ENCODE measurements at places on chromosomes 2 and 18. TPM values are rescaled to one million over a fixed set of nuclear protein-coding genes. Genes with fewer than 3 reads are reported as not detected.

TUBA3D gene
- not detected for total RNA-seq

PRSS56 gene
- not detected for total RNA-seq

THSD7B gene
- total RNA-seq = 2.0 TPM

POTEC gene
- not detected for total RNA-seq

ANKRD30B gene
- not detected for total RNA-seq

NLRC4 gene
- total RNA-seq = 6.8 TPM

KCNG2 gene
- total RNA-seq = 0.44 TPM

SLC40A1 gene
- total RNA-seq = 61.2 TPM

TSPYL6 gene
- not detected for total RNA-seq

FAM237A gene
- not detected for total RNA-seq

SERPINB3 gene
- not detected for total RNA-seq

TRPM8 gene
- not detected for total RNA-seq

TSHZ1 gene
- total RNA-seq = 10.4 TPM

VRK2 gene
- 42.7 TPM for total RNA-seq

PEX13 gene
- 18.6 TPM for total RNA-seq

AGXT gene
- total RNA-seq = 0.33 TPM

EPHA4 gene
- total RNA-seq = 45.0 TPM

SERPINB4 gene
- not detected for total RNA-seq

TCF7L1 gene
- total RNA-seq = 7.0 TPM

DPYSL5 gene
- not detected for total RNA-seq

FEV gene
- total RNA-seq = not detected

VAPA gene
- 282 TPM for total RNA-seq

CLEC4F gene
- not detected for total RNA-seq

CNGA3 gene
- total RNA-seq = not detected

ALLC gene
- not detected for total RNA-seq

ESCO1 gene
- total RNA-seq = 20.3 TPM

HOXD10 gene
- total RNA-seq = not detected

INSIG2 gene
- total RNA-seq = 8.5 TPM

SLC38A11 gene
- 2.1 TPM for total RNA-seq

IHH gene
- not detected for total RNA-seq

SELENOI gene
- total RNA-seq = 9.4 TPM

CCBE1 gene
- total RNA-seq = 12.4 TPM

SPIRE1 gene
- total RNA-seq = 25.3 TPM

TMEM163 gene
- total RNA-seq = not detected

SERPINB13 gene
- total RNA-seq = not detected

EML4 gene
- total RNA-seq = 38.0 TPM

SPATA3 gene
- not detected for total RNA-seq

SIX2 gene
- 3.8 TPM for total RNA-seq

TUBA4B gene
- total RNA-seq = not detected

ATOH8 gene
- total RNA-seq = 137 TPM

TMEM198 gene
- 1.5 TPM for total RNA-seq

C2orf92 gene
- 23.7 TPM for total RNA-seq

ESPNL gene
- total RNA-seq = 0.68 TPM

NEU4 gene
- 1.8 TPM for total RNA-seq

STK39 gene
- 40.1 TPM for total RNA-seq

MOCOS gene
- total RNA-seq = 4.6 TPM

ASAP2 gene
- total RNA-seq = 31.3 TPM

MAPK4 gene
- 0.22 TPM for total RNA-seq

GPBAR1 gene
- 10.9 TPM for total RNA-seq

CCL20 gene
- not detected for total RNA-seq

RNF152 gene
- total RNA-seq = 11.7 TPM

SLC16A14 gene
- 2.2 TPM for total RNA-seq

HMSD gene
- total RNA-seq = not detected

POTEE gene
- not detected for total RNA-seq

CXXC1 gene
- total RNA-seq = 51.5 TPM

KCNG3 gene
- not detected for total RNA-seq

MYO5B gene
- total RNA-seq = 1.3 TPM

SAG gene
- not detected for total RNA-seq

PPP1R1C gene
- not detected for total RNA-seq

ABCG8 gene
- not detected for total RNA-seq

Data from subcutaneous adipose tissue (tissue), 4 donors.